T-helper 1 cell (primary cell): ENCODE measurements at places on chromosomes 3 and 15.

GRCh38 chr3:16433701-16434151 is 79.8 kb downstream of the RFTN1 start:
- no peak for DNase-seq

DNA sequence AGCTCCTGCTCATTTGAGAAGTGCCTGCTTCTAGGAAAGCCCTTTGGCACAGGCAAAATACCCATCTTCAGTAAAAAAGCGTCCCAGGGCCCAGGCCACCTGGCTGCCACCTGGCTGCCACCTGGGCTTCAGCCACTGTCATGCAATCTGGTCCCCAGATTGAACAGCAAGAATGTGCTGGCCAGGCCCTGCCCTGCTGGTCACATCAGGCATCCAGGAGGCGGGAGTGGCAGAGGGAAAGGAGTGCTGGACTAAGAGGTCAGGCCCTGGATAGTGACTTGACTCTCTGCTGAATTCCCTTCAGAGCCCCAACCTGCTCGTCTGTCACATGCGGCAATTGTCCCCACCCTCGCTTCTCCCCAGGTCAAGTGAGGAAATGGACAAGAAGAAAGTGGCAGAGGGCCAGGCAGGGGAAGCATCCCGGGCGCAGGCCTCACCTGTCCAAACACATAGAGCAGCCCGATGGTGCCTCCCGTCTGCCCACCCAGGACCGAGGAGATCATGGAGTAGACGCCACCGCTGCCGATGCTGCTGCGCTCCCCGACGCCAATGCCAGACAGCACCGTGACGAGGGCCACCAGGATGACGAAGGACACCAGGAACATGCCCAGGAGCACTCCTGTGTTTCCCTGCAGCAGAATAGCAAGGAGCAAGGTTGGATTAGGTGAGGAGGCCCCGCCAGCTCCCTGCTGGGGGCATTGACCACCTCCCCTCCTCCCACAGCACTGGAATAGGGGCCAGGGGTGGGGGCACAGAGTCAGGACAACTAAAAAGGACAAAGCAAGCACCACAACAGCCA is 25.5 kb downstream of the SLC12A8 start:
- DNase-seq = no peak

DNA sequence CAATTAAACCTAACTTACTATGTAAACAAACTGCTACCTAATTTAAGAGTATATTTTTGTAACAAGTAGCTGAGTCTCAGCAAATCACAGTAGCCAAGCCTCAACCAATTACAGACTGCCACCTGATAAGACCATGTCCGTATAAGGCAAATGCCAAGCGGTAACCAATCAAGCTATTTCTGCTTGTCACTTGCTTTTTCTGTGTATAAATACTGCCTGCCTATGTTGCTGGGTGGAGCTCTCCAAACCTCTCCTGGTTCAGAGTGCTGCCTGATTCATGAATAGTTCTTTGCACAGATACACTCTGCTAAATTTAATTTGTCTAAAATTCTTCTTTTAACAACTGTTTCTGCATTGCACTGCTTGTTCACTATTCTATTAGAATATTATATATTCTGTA is 42.6 kb downstream of the ZNF148 start:
- no peak for DNase-seq

DNA sequence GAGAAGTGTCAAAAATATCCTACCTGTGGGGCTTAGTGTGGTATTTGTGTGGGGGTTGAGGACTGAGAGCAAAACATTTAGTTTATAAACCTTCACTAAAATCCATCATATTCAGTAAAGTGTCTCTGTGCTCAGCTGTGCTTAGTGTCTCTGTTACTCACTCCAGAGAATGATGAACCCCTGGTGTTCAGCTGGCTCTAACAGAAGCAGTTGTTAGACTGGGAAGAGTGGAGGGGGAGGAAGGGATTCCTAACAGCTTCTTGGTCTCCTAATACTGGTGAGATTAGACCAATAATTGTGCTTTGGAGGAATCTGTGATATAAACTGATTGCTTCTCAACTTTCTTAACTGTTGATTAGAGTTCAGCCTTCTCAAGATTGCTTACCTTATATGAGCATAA is 1123.5 kb downstream of the ROBO2 start:
- no peak for DNase-seq

DNA sequence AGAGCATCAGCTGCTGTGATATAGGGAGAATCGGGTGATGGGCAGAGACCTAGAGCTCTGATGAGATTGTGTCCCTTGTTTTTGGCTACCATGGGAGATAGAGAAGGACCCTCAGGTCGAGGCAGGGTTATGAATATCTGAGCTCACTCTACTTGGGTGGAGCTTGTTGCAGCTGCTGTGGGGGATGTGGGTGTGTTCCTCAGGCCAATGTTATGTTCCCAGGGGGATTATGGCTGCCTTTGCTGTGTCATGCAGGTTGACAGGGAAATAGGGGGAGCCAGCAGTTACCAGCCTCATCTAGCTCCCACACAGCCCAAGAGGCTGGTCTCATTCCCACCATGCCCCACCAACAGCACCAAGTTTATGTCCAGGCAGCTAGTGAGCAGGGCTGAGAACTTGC is 131.5 kb downstream of the TRIM42 start:
- no peak for DNase-seq

GRCh38 chr3:141039589-141039988 is 11.6 kb upstream of the SPSB4 start:
- DNase-seq = no peak

DNA sequence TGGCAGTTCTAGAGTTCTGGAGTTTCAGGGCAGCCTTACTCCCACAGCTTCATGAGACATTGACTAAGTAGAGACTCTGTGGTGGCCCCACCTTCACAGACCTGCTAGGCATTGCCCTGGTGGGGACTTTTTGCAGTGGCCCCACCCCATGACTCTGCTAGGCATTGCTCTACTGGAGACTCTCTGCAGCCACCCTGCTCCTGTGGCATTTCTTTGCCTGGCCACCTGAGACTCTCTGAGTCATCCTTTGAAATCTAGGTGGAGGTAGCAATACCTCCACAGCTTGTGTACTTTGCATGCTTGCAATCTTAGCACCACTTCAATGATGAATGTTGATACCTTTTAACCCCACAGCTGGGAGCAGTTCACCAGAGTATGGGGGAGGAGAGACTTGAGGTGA is 40.6 kb upstream of the DHX36 start:
- no peak for DNase-seq

GRCh38 chr15:70463453-70463834 is 299.9 kb downstream of the UACA start:
- DNase-seq = no peak

DNA sequence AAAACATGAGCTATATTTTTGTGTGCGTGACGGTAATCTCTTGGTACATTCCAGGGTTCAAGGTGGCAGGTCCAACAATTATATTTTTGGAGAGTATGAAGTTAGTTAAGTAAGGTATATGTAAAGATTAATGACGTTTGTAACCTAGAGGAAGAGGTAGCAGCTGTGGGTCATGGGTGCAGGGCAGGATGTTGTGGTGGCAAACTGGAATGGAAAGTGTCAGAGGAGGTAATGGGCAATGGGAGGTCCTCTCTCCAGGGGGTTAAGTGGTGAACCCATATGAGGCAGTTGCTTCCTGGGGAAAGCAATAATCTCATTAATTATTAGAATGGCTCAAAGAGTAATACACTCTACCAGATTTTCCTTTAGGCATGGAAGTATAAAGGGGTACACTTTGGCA is 1.0 kb upstream of the CD200R1L start:
- no peak for DNase-seq

DNA sequence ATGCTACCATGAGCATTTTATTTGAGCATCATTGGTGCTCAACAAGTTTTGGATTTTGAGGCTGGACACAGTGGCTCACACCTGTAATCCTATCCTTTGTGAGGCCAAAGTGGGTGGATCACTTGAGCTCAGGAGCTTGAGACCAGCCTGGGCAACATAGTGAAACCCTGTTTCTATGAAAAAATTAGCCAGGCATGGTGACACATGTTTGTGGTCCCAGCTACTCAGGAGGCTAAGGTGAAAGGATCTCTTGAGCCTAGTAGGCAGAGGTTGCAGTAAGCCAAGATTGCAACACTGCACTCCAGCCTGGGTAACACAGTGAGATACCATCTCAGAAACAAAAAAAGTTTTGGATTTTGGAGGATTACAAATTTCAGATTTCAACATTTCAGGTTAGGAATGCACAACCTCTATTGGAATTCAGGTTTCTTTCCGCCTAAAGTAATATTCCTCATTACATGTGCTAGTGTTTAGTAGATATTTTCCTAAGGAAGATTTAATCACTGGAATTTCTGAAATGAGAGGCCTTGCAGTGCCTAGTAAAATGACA is 27.6 kb downstream of the CNOT10 start:
- no peak for DNase-seq

- DNase-seq = no peak
These were observed 367.9 kb upstream of the PROK2 start for GRCh38 chr3:72152551-72153476.

- no peak for DNase-seq
These were observed 16.8 kb upstream of the SRP14 start for GRCh38 chr15:40055576-40056293.

GRCh38 chr15:87736891-87737389 is 519.6 kb downstream of the NTRK3 start:
- no peak for DNase-seq
